ENCODE measurements at places on chromosomes 13 and 19.

- DNase-seq: no peak
Observed at GRCh38 chr13:49435992-49436391, 7.9 kb downstream of the CAB39L start.

DNA sequence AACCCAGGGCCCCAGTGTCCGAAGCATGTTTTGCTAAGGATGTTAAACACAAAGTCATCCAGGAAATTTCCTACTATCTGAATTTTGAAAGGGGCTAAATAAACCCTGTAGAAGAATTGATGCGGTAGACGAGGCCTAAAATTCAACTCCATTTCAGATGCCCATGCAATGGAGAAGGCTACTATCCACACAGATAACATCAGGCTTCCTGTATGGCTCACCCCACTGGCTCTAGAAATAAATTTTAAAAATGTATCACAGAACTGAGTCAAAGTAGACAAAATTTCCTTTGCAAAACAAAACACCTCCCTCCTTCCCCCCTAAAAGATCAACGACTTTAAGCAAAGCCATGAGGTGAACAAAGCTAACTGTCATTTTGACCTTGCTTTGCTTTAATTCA, 188.4 kb downstream of the ABCC4 start:
- no peak for DNase-seq

- DNase-seq: no peak
Observed at GRCh38 chr19:38099966-38100365, 124.1 kb downstream of the DPF1 start.

DNA sequence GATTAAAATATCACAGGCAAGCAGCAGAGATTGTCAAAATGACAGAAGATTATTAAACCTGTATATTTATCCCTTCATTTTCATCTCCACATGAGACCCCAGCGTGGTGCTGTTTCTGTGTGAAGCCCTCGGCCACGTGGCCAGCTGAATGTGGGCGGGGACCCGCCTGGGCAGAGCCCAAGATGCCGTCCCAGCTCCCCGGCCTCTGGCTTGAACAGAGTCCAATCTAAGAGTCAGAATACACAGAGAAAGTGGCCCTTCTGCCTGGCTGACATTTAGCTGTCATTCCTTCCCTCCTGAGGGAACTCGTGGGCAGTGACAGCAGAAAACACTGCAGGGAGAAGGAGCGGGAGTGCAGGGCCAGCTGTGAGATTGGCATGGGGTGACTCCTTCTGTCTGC, 34.9 kb upstream of the UQCRFS1 start:
- no peak for DNase-seq

- peak; percentile 85 for DNase-seq
Observed at GRCh38 chr13:111184458-111185401, 69.6 kb downstream of the ARHGEF7 start.

Data from memory B cell (primary cell).